ENCODE measurements at places on chromosomes 12 and 14.

DNA sequence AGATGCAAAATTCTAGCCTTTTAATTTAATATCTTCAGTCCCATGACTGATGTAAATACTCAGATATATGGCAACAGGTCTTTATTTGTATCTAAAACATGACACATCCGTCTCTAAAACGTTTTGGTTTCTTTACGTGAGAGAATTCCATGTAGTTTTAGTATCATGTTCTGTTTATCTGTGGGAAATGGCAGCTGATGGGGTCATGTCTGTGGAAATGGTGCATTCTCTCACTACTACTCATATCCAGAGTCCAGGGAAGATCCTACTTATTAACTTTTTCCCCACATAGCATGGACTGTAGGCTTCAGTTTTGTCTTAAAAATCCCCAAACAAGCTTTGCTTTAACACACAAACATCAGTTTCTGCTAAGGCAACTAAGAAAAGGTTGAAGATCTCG is 53.8 kb downstream of the SPTLC2 start:
- DNase-seq, result no peak

GRCh38 chr14:103142721-103143302 is 19.6 kb downstream of the TNFAIP2 start:
- DNase-seq, result no peak

GRCh38 chr14:68359837-68360552 is 432.9 kb downstream of the ZFP36L1 start:
- no peak for DNase-seq

GRCh38 chr14:56494167-56494566 is 85.4 kb upstream of the TMEM260 start:
- no peak for DNase-seq

GRCh38 chr14:69719501-69719951 is 47.4 kb upstream of the SRSF5 start:
- DNase-seq, result no peak

- DNase-seq, result no peak
Observed at GRCh38 chr12:60255044-60255443, 659.2 kb downstream of the SLC16A7 start.

- DNase-seq, result no peak
Observed at GRCh38 chr14:52325126-52325525, 11.0 kb downstream of the PTGER2 start.

- no peak for DNase-seq
Observed at GRCh38 chr12:53754188-53754585, 2.4 kb upstream of the CISTR start.

GRCh38 chr12:85016413-85016812 is 19.7 kb downstream of the TSPAN19 start:
- no peak for DNase-seq

- DNase-seq, result no peak
Observed at GRCh38 chr14:75885829-75886228, 96.0 kb downstream of the TGFB3 start.

DNA sequence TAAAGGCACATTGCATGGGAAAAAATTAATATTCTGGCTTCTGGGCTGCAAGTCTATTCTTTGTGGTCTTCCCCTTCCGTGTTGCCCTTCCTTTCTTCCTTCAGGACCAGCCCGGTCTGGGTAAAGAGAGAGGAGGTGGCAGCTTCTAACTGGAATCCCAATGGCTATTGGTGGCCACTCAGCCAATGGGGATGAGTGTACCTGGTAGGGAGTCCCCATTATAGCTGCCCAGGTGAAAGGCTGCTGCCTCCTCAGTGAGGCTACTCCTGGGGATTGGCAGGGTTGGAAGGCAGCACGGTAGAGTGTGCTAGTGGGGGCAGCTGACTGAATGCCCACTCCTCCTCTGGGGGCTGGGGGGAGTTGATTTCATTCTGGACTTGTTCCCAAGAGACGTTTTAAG is 112.6 kb downstream of the RBM19 start:
- DNase-seq, result no peak

- no peak for DNase-seq
Observed at GRCh38 chr14:20247646-20248246, 8.7 kb downstream of the OR11H4 start.
